Stimulated activated CD4-positive, alpha-beta T cell treated with anti-CD3 and anti-CD28 coated beads, Interleukin-4, amount 100 ng/mL, for 24 hours (primary cell): ENCODE measurements at places on chromosomes 2 and 18.

DNA sequence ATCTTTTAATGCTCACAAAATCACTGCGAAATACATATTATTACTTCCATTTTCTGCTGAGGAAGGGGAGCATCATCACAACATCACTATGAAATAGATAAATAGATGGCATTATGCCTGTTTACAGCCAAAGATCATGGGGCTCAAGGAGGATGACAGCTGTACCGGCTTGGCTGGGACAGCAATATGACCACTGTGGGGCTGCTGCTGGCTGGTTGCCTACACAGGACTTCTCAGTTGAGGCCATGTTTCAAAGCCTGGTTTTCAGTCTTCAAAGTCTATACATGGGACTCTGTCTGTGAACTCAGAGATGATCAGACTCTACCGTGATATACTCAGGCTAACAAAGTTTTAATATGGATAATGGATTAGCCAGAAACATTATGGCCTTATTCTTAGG, 58.7 kb downstream of the SPATS2L start:
- DNase-seq = no peak

DNA sequence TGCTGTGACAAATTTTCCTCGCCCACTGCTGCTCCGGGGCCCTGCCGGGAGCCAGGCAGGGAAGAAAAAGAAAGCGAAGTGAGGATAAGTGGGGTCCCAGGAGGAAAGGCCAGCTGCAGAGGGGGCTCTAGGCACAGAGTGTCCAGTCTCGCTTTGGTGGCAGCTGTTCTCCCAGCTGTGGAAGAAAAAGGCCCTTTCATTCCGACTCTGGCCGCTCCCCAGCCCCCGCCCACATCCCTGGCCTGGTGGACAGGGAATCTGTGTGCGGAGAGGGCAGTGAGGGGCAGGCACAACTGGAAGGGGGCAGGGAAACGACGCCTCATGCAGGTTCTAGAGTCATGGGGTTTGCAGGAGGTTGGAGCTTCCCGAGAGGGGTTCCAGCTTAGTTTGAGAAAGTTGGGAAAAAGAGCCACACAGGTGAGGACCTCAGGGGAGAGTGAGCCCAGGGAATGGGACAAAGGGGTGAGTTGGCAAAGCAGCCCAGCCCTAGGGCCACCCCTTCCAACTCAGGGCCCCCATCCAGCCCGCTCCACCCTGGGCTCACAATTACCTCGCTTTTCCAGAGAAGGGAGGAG, 1.8 kb downstream of the RTKN start:
- no peak for DNase-seq

DNA sequence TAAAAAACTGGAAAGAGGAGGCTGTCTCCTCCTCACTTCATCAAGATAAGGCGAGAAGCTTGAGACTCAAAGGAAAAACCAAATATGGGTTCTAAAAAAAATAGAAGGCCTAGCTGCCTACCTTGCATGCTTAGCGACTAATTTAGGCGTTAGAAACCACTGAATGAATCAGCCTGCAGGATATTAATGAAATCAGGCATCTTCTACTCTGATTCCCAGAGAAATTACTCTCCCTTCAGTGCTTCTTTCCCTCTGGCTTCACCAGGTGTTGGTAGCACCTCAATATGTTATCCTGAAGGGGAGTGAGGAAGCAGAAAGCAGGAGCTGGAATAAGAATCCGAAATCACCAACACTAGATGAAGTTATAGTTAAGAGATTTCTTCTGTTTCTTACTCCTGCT, 749.8 kb upstream of the NRXN1 start:
- DNase-seq = no peak

DNA sequence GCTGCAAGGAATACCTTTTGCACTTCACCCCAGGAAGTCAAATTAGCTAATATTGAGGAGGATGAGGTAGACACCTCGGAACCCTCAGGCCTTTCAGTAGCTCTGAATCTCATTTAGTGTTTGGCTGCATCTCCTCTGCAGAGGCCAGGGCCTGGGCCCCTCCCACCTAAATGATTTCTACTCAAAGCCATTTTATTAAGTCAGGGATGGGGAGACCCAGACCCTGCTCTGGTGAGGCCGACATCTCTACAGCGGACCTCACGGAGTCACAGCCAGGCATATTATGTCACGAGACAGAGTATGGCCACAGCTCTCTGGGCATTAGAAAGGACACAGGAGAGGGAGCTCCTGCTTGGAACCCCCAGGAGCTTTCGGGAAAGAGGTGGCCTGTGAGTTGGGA, 305.5 kb downstream of the ALK start:
- no peak for DNase-seq

DNA sequence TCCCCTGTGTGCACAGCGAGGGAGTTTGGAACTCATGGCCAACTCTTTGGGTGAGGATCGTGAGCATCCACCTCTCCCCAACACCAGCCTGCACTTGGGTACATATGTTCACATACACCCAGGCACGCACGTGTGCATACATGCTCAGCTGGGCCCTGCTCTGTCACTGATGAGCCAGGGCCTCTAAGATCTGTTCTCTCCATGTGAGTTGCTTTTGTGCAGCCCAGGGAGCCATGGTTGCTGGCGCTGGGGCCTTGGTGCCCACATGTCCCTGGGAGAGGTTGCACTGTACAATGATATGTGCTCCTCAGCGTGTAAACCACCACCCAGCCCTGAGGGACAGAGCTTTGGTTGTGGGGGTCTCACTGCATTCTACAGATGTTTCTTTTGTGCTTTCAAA, 44.1 kb downstream of the KLHL29 start:
- no peak for DNase-seq

DNA sequence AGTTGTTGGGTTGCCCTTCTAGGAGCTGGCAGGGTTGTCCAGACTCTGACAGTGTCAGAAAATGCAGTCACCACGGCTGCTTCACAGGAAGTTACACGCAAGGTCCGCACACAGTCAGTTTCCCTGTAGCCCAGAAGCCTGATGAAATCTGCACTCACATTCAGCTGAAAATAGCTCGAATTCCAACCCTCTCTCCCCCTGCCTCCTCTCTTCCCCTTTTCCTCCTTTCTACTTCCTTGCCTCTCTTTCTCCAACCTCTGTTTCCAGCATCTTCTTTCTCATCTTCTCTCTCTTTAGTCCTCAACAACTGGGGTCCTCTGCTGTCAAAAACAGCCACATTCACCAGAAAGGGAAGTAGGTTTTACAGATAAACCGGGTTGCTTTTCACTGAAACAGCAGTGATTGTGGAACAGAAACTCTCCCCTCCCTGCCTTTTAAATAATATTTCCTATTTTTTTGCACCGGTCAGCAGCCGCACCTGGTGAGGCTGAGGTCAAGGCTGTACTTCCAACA, 69.3 kb downstream of the BCL11A start:
- no peak for DNase-seq
